ENCODE measurements at places on chromosomes 5 and 9. TPM values are rescaled to one million over a fixed set of nuclear protein-coding genes. Genes with fewer than 3 reads are reported as not detected.

The LCN9 gene
- total RNA-seq = not detected

The PCDHB9 gene
- total RNA-seq = 1.1 TPM

- DNase-seq = no peak
These were observed 118.5 kb downstream of the COL23A1 start for GRCh38 chr5:178471711-178472110.

DNA sequence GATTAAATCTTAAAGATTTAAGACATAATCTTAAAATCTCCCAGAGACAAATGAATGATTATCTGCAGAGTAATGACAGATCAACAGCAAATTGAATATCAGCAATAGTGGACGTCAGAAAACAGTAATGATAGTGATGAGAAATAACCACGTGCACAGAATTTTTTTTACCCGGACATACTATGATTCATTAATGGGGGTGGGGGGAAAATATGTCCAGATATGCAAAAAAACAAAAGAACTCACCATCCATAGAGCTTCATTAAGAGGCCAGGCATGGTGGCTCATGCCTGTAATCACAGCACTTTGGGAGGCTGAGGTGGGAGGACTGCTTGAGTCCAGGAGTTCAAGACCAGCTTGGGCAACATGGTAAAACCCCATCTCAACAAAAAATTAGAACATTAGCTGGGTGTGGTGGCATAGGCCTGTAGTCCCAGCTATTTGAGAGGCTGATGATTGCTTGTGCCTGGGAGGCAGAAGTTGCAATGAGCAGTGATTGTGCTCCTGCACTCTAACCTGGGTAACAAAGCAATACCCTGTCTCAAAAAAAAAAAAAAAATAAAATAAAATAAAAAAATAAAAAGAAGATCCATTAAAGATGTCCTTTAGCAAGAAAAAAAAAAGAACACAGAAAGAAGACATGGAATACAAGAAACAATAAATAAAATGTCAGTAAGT lies 30.9 kb upstream of the SHOC1 start:
- no peak for DNase-seq

All from Caki2 (cell line).